Activated naive CD4-positive, alpha-beta T cell (primary cell): ENCODE measurements at places on chromosomes 1 and 21.

DNA sequence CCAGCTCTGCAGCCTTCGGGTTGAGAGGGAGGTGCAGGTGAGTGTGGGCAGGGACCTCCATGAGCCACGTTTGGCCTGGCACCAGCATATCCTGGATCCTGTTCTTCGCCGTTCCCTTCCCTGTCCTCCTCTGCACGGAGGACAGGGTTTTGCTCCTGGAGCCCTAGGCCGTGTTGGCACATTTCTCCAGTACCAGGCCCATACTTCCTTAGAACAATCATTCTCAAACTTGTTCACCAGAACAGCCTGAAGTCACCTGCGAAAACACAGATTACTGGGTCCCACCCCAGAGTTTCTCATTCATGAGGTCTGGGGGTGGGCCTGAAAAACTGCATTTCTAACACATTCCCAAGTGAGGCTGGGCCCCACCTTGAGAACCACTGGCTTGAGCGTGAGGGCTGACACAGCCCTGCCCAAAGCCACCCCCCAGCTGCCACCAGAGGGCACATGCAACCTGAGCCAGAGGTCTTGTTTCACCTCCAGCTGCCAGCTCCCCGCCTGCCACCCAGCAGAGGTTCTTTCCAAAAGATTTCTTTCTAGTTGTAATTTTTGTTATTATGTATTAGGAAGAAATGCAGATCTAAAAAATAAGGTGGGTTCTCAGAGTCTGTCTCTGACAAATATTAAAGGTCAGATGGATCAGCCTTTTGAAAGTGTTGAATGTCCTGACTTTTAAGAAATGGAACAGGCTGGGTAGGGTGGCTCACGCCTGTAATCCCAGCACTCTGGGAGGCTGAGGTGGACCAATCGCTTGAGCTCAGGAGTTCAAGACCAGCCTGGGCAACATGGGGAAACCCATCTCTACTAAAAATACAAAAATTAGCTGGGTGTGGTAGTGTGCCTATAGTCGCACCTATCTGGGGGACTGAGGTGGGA, 39.6 kb upstream of the LDLRAP1 start:
- DNase-seq, result peak; percentile 34

DNA sequence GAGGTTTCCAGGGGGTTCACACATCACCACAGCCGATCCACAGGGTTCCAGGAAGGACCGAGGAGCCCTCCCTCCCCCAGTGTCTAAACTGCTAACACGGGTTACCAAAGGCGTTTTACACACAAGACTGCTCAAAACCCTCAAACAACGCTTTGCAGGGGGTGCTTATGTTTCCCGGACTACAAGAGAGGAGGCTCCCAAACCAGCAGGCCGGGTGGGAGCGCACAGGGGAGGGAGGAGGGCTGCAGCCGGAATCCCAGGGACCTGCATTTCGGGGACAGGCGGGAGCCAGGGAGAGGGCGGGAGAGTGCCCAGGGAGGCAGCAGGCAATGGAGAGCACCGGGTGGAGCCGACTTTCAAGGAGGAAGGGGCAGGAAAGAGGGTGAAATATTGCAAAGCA, 50.8 kb downstream of the ACBD3 start:
- DNase-seq, result no peak

DNA sequence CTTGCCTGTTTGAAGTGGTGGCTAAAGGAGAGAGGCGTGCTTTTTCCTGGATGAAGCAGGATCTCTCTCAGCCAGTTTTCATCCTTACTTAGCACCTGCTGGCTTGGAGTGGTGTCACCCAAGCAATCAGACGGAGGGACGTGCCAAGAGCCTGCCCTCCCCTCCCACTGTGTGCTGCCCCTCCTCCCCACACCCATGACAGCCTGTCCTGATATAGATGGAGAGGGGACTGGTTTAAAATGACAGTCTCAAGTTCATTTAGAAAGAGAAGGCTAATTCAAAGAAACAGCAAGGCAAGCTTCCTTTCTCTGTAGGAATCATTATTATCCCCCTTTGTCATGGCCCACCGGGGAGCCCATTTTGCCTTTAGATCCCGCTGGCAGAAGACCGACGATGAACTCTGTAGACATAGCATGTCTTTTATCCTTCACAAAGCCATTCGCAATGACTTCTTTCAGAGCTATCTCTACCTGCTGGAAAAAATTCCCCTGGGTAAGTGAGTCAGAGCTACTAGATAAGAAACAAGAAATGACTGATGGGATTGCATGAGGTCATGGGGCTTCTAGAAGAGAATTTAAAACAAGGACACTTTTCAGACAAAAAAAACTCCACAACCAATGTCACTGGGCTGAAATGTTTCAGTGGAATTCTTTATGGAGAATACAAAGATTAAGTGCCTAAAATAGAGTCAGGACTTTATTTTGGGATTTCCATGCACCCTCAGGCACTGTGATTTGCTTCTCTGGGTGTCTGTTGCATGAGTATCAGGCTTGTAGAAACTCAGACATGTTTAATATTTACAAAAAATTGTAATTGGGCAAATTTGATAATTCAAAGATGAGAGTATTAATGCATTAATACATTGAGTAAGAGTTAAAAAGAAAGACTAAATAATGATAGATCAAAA, at the start of gene NTMT2:
Gene NTMT2 (plus strand): TSS at position 190 of the 907 bp plus-strand sequence. CDS start 149 bp downstream, at position 339.
- no peak for DNase-seq

DNA sequence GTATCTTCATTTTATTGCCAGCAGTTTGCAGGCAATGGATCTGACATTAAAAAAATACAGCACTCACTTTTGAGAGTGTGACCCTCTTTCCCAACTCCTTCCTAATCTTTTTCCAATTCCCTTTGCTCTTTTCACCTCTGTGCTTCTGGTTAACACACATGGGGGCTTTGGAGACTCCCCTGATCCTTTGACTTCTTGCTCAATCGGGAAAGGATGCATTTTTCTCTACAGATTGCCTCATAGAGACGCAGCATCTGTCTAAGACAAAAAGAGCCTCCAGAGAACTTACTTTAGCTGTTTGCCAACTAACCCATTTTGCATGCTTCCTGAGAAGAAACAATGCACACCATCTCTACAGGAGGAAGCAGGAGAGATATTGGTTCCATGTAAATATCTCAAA, 378.3 kb downstream of the PBX1 start:
- no peak for DNase-seq

- DNase-seq, result no peak
These were observed 43.0 kb downstream of the RGS18 start for GRCh38 chr1:192201303-192201702.

- no peak for DNase-seq
These were observed 354.3 kb downstream of the SRGAP2C start for GRCh38 chr1:121538943-121539575.

DNA sequence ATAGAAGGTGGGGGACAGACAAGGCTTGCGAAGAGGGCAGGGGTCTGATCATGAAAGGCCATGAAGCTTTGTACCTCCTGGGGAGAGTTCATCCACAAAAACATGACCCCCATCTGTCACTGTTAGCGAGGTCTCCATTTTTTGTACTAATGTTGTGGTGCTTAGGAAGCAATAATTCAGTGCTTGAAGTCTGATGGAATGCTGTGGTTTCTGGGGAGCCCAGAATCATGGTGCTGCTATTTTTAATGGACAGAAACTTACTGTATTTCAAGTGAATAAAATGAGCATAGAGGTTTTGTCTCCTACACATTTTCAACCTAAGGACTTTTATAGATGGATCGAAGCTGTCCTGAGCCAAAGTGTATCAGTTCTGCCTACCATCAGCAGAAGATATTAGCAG, 28.2 kb upstream of the RGL1 start:
- DNase-seq, result no peak

- DNase-seq, result no peak
These were observed 43.3 kb downstream of the L1TD1 start for GRCh38 chr1:62237950-62238374.

DNA sequence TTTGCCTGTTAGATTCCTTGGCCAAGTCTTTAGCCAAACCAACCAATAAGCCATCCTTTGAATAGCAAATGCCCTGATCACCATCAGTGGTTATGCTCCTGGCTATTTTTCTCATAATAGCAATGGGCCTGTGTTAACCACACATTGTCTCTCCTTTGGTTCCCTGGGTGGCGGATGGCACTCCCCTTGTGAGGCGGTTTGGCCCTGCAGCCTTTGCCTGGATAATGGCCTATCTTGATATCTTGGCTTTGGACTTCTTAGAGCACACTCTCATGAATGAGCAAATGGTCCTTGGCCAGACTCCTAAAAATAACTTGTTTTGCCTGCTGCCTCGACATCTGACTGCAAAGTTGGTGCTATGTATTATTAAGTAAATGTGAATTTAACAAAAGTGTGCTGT, 22.4 kb upstream of the ZBTB18 start:
- DNase-seq, result no peak

DNA sequence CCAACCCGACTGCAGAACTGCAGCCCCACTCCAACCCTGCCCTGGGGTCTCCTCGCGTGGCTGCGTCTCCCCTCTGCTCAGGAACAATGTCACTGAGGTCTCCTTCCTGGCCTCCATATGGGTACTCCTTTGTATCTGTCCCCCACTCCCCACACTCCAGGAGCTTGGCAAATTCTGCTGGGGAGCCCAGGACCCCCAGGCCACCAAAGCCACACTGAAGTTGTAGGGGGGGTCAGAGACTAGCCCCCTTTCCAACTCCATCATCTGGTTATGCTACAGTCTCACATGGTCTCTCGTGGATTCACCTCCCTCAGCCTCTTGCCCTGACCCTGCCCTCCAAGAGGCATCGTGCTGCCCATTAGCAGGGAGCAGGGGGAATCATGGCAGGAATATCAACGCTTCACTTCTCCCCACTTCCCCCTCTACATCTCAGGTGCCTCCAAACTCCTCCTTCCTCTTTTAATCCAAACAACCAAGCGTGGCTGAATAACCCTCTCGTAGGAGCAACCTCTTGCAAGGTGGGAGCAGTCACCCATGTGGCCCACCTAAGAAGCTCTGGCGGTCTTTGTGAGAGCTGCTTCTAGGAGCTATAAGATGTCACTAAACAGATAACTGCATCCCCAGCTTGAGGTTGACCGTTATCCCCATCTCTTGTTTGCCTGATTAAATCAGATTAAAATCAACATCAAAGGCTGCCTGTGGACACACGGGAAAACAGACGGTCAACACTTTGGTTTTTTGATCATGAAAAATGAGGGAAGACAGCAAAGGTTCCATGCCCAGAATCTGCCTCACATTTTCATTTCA, 86.4 kb downstream of the MIS18A start:
- DNase-seq, result no peak

GRCh38 chr1:232059726-232060374, 433.3 kb downstream of the DISC1 start:
- DNase-seq, result no peak

- no peak for DNase-seq
These were observed 214.6 kb upstream of the NCAM2 start for GRCh38 chr21:20783611-20784010.

DNA sequence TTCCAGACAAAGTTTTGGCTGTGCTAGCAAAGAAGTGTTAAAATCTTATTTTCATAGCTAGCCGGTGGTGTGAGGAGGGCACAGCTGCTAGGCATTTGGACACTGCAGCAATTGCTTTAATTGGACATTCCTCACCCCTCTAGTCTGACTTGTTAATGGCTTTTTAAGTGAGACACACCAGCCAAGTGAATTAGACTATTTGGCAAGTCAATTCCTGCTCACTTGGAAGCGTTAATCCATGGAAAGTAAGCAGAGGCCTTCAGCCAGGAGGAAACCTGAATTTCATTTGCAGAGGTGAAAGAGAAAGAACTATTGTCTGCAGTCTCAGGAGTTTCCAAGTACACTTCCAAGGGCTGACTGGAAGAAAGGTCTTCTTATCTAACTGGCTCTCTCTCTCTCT, 175.7 kb downstream of the ST6GALNAC3 start:
- DNase-seq, result no peak

GRCh38 chr1:157399343-157399983, 152.9 kb downstream of the FCRL5 start:
- no peak for DNase-seq

DNA sequence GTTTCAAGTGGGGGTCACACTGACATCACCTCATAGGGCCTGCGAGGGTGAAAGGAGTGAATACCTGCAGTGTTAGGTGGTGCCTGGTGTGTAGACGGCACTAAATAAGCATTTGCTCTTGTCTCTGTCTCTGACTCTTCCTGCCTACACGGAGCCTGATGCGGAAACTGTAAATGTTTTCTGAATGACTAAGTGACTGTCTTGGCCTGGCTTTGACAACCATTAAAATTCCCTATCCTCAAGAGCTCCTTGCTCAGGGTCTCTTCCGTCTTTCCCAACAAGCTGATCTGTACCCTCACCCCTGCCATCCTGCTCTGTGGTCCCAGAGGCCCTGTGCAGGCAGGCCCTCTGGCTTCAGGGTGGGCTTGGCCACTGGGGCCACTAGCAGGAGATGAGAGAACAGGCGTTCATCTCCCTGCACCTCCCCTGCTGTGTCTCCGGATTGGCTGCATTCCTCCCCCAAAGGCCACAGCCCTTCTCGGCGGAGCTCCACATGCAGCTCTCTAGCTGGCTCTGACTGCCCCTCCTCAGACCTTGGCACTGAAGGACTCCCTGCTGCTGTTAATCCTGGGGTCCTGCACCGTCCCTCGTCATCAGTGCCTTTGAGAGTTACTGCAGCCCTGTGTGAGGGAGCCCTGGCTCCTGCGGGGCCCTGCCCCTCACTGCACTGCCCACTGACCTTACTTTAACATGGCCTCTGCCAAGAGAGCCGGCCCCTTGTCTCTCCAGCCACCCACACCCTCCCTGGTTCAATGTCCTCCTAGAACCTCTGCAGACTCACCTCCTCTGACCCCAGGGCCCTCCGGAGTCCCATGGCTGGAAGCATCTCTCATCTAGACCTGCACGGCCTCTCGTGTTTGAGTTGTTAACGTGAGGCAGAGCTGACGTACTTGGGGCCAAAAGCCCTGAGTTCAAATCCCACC, 211.1 kb downstream of the MATN1 start:
- DNase-seq, result no peak

GRCh38 chr1:167083066-167083665, 7.0 kb downstream of the GPA33 start:
- no peak for DNase-seq

GRCh38 chr1:8113262-8114220, 87.4 kb upstream of the ERRFI1 start:
- no peak for DNase-seq

DNA sequence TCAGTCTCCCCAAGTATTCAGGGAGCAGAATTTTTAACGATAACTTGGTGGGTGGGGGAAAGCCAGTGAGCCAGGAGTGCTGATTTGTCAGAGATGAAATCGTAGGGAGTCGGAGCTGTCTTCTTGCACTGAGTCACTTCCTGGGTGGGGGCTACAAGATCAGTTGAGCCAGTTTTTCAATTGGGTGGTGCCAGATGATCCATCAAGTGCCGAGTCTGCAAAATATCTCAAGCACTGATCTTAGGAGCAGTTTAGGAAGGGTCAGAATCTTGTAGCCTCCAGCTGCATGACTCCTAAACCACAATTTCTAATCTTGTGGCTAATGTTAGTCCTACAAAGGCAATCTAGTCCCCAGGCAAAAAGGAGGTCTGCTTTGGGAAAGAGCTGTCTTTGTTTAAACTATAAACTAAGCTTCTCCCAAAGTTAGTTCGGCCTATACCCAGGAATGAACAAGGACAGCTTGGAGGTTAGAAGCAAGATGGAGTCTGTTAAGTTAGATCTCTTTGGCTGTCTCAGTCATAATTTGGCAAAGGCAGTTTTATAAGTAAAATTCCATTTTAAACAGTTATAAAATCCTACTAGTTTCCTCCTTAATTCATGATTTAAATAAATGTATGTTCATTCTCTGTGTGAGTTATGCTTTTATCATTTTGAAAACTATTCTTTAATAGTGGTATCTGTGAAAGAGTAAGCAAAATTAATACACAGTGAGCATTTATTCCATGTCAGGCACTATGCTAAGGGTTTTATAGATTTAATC, 51.7 kb downstream of the SLC16A1 start:
- no peak for DNase-seq
